ENCODE measurements at places on chromosomes 5 and 9.

DNA sequence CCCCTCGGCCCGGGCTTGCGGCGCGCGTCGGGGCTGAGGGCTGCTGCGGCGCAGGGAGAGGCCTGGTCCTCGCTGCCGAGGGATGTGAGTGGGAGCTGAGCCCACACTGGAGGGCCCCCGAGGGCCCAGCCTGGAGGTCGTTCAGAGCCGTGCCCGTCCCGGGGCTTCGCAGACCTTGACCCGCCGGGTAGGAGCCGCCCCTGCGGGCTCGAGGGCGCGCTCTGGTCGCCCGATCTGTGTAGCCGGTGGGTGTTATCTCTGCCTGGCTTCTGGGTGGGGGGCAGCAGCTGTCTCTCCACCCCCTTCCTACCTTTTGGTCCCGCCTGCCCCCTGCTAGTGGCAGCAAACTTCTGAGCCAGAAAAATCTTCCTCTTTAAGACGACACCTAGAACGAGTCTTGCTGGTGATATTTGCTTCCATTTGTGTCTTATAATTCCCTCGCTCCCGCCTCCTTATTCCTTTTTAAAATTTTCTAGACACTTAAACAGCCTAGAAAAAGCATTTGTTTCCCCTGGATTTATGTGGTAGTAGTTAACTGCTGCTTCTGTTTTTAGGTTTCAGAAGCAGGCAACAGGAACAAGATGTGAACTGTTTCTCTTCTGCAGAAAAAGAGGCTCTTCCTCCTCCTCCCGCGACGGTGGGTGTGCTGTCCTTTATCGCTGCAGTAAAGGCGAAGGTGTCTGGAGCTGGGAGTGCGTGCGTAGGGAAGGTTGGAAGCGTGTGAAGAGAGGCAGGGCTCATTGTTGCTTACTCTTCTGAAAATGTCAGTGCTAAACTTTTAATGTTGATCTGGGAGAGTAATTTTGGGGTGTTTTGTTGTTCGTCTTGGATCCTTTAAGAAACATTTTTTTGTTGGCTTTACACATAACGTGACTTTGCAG, 554 bp downstream of the JAK2 start:
- peaks cover 19% of the 10 kb centered on the region for H3K4me1 ChIP-seq
- peak overlapping the region; percentile 19 for H3K27ac ChIP-seq
- H3K4me3 ChIP-seq = peak overlapping the region; percentile 87
- no peaks in the 10 kb centered on the region for H3K36me3 ChIP-seq

- no peak overlapping the region for H3K27ac ChIP-seq
- no peak for DNase-seq
- H3K27me3 ChIP-seq = peaks cover 22% of the 10 kb centered on the region
- H3K4me1 ChIP-seq = peaks cover 8% of the 10 kb centered on the region
- H3K36me3 ChIP-seq = no peaks in the 10 kb centered on the region
Measured at GRCh38 chr5:133756036-133756435, 143.7 kb upstream of the FSTL4 start.

DNA sequence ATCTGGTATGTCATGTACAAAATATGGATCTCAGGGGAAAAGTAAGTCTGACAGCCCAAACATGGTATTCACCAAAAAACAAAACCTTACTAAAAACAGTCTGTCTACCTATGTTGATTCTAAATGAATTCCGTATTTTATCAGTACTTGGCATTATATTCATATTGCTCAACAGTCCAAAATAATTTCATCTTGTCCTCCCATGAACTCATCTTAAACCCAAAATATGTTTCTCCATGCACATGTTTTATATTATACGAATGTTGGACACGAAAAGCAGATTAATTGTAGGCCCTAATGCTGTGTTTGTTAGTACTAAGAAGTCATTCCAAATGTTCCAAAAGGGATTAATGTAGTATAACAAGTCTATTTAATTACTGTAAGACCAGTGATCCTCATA, 20.1 kb downstream of the NFIB start:
- H3K27ac ChIP-seq = no peak overlapping the region
- no peak for DNase-seq
- peaks cover 14% of the 10 kb centered on the region for H3K27me3 ChIP-seq
- H3K36me3 ChIP-seq = no peaks in the 10 kb centered on the region
- peaks cover 7% of the 10 kb centered on the region for H3K4me1 ChIP-seq
- H3K4me3 ChIP-seq = no peak overlapping the region

GRCh38 chr9:90103771-90104170, 499.0 kb downstream of the GADD45G start:
- no peak overlapping the region for H3K4me3 ChIP-seq
- peaks cover 42% of the 10 kb centered on the region for H3K27me3 ChIP-seq
- no peak for DNase-seq
- peaks cover 4% of the 10 kb centered on the region for H3K4me1 ChIP-seq

GRCh38 chr5:141532726-141533125, 43.8 kb downstream of the PCDHGC5 start:
- H3K27ac ChIP-seq = no peak overlapping the region
- no peak for DNase-seq
- H3K27me3 ChIP-seq = no peaks in the 10 kb centered on the region
- H3K4me1 ChIP-seq = peaks cover 18% of the 10 kb centered on the region
- peaks cover 21% of the 10 kb centered on the region for H3K36me3 ChIP-seq
- no peak overlapping the region for H3K4me3 ChIP-seq

- H3K27me3 ChIP-seq = peaks cover 16% of the 10 kb centered on the region
- H3K4me1 ChIP-seq = peaks cover 11% of the 10 kb centered on the region
- no peaks in the 10 kb centered on the region for H3K36me3 ChIP-seq
- DNase-seq = no peak
- no peak overlapping the region for H3K4me3 ChIP-seq
Measured at GRCh38 chr9:1871626-1872419, 143.3 kb upstream of the SMARCA2 start.

- peaks cover 38% of the 10 kb centered on the region for H3K4me1 ChIP-seq
- DNase-seq = no peak
- H3K27ac ChIP-seq = no peak overlapping the region
- no peaks in the 10 kb centered on the region for H3K27me3 ChIP-seq
- H3K36me3 ChIP-seq = peaks cover 10% of the 10 kb centered on the region
Measured at GRCh38 chr5:78589923-78590322, 58.6 kb downstream of the LHFPL2 start.

GRCh38 chr5:14896131-14896530, 24.6 kb upstream of the ANKH start:
- no peak overlapping the region for H3K4me3 ChIP-seq
- no peaks in the 10 kb centered on the region for H3K27me3 ChIP-seq
- DNase-seq = no peak
- H3K4me1 ChIP-seq = no peaks in the 10 kb centered on the region

DNA sequence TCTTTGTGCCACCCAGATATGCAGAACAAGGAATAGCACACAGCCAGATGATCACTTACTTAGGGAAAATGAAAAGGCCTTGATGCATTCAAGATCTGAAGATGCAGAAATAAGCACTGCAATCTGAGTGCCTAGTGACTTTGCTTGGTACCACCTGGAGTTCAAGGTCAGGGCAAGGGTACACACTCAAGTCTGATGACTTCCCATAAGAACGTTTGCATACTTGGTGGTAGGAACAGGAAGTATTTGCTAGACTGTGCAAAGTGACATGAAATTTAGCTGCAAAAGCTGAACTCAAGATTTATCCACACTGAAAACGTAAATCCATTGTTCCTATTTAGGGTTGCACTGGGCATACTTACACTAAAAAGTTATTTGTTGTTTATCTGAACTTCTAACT, 177.1 kb downstream of the PIK3R1 start:
- no peaks in the 10 kb centered on the region for H3K27me3 ChIP-seq
- H3K27ac ChIP-seq = no peak overlapping the region
- peaks cover 5% of the 10 kb centered on the region for H3K4me1 ChIP-seq
- no peak for DNase-seq
- peaks cover 3% of the 10 kb centered on the region for H3K36me3 ChIP-seq
- H3K4me3 ChIP-seq = no peak overlapping the region

DNA sequence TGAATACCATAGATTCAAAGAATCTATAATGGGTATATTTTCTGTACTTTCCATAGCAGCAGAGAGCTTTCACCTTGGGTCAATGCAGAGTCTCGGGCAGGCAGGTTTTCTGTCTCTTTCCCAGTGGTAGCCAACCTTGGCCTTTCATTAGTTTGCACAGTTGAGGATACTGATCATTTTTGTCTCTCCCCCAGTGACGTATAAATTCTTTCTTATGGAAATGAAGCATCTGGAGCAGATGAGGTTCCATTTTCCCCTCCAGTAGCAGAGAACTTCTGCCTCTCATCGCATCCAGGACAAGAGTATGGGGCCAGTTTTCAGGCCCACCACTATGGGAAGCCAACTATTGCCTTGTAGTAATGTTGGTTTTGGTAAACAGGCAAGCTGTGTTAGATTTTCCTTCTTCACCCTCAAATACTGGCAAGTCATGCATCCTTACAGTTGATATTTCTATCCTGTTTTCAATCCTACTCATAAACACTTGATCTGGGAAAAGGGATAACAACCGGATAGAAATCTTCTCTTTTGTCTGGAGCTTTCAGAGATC, 845.2 kb upstream of the CDH18 start:
- H3K27ac ChIP-seq = no peak overlapping the region
- no peaks in the 10 kb centered on the region for H3K27me3 ChIP-seq
- H3K36me3 ChIP-seq = no peaks in the 10 kb centered on the region
- no peak overlapping the region for H3K4me3 ChIP-seq
- no peak for DNase-seq

DNA sequence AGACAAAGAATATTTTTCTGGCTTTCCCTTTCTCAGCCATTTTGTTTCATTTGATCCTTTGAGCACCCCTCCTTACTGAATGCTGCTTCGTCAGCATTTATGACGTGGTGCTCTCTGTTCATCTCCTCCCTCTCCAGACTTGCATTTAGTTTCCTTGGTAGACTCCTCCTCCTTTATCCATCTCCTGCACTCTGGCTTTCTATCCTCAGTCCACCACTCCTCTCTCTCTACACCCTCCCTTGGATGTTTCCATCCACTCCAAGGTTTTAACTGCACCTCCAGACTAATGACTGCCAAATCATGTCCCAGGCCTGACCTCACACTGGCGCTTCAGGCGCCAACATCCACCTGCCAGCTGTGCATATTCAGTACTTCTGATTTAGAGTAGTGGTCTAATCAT, 245.4 kb downstream of the RAB3C start:
- H3K27me3 ChIP-seq = no peaks in the 10 kb centered on the region
- H3K36me3 ChIP-seq = peaks cover 7% of the 10 kb centered on the region
- no peak for DNase-seq
- no peak overlapping the region for H3K4me3 ChIP-seq

DNA sequence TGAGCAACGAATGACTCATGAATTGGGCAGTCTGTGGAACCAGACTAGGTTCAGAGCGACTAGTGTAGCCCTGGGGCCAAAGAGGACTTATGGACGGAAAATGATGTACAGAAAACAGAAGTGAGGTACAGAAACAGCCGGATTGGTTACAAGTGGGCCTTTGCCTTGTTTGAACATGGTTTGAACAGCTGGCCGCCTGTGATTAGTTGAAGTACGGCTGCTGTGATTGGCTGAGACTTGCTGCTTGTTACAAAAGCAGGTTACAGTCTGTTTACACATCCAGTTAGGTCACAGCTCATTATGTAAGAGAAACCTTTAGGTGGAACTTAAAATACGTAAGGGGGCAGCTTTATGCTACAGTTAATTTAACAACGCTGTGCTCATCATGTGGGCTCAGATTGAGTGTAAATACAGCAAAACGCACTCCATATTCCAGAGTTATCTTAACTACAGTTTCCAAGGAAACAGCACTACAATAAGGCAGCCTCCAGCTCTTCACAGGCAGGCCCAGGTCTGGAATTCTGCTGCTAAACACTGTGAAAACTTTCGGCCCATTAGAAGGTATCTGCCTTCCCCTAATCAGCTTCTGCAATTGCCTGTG, 6.5 kb downstream of the AMACR start:
- DNase-seq = no peak
- peaks cover 45% of the 10 kb centered on the region for H3K4me1 ChIP-seq
- peak overlapping the region; percentile 61 for H3K4me3 ChIP-seq
- H3K27ac ChIP-seq = peak overlapping the region; percentile 38

DNA sequence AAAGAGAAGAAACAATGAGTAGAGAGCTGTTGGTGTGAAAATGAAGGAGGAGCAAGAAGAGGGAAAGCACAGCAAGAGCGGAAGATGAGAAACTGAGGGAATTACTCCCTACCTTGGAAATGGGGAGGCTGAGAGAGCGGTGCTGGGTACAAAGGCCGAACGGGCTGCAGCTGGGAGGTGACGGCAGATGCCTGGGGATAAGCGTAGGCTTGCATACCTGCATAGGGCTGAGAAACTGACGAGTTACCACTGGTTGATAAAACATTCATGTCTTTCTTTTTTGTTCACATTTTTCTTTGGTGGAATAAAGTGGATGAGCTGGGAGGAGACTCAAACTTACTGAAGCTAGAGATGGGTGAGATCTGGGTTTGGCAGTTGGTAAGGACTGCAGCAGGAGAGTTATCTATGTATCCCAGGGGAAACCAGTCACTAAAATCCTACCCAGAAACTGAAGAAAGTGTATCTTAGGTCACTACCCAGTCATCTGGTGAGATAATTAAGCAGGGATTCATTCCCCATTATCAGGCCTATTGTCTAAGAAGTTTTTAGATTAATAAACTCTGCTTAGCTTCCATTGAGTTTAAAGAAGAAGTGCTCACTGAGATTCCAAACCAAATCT, 34.8 kb downstream of the FKBP15 start:
- no peak overlapping the region for H3K27ac ChIP-seq
- peaks cover 7% of the 10 kb centered on the region for H3K36me3 ChIP-seq
- DNase-seq = no peak

GRCh38 chr5:163424836-163425235, 12.6 kb upstream of the CCNG1 start:
- peaks cover 2% of the 10 kb centered on the region for H3K27me3 ChIP-seq
- H3K4me1 ChIP-seq = no peaks in the 10 kb centered on the region

DNA sequence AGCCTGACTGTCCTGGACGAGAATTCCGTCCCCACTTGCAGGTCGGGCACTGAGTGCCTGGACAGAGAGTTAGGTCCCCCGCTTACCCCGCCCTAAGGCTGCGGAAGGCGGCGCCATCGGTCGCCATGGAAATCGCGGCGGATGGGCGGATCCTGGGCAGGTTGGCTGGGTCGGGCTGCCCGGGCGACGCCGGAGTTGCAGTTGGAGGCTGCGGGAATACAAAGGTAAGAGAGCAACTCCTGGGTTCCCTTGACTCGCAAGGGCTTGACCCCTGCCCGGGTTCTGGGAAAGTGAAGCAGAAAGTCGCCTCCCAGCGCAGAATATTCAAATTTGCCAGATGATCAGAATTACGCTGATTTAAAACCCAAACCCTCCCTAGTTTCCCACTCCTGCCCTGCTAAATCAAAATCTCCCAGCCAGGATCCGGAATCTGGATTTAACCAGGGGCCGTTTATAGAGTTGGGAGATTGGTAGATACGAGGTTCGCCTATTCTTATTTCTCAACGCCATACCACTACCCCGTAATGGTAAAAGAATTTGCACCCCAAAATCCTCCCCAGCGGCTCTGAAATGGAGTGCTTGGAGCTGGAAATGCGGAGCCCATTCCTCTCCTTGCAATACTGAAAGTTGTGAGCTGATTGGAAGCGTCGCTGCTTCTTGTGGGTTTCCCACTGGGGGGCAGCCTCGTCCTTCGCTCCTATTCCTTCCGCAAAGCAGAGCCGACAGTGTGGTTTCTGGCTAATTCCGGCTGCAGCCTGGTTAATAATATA, 156.4 kb upstream of the RASEF start:
- H3K4me3 ChIP-seq = peak overlapping the region; percentile 93
- H3K4me1 ChIP-seq = peaks cover 14% of the 10 kb centered on the region
- DNase-seq = peak; percentile 64
- peaks cover 3% of the 10 kb centered on the region for H3K36me3 ChIP-seq
- H3K27ac ChIP-seq = peak overlapping the region; percentile 78

- H3K4me1 ChIP-seq = peaks cover 7% of the 10 kb centered on the region
- H3K27ac ChIP-seq = no peak overlapping the region
- H3K36me3 ChIP-seq = no peaks in the 10 kb centered on the region
- no peak overlapping the region for H3K4me3 ChIP-seq
Measured at GRCh38 chr5:158998793-158999325, 100.9 kb downstream of the EBF1 start.

- no peak overlapping the region for H3K27ac ChIP-seq
- H3K27me3 ChIP-seq = no peaks in the 10 kb centered on the region
- no peak overlapping the region for H3K4me3 ChIP-seq
Measured at GRCh38 chr5:14213813-14214585, 70.9 kb downstream of the TRIO start.

Data from neural crest cell (in vitro differentiated cells).